ENCODE measurements at places on chromosomes 2 and 18.

GRCh38 chr2:29841386-29842004 is 79.9 kb downstream of the ALK start:
- no peak for DNase-seq

DNA sequence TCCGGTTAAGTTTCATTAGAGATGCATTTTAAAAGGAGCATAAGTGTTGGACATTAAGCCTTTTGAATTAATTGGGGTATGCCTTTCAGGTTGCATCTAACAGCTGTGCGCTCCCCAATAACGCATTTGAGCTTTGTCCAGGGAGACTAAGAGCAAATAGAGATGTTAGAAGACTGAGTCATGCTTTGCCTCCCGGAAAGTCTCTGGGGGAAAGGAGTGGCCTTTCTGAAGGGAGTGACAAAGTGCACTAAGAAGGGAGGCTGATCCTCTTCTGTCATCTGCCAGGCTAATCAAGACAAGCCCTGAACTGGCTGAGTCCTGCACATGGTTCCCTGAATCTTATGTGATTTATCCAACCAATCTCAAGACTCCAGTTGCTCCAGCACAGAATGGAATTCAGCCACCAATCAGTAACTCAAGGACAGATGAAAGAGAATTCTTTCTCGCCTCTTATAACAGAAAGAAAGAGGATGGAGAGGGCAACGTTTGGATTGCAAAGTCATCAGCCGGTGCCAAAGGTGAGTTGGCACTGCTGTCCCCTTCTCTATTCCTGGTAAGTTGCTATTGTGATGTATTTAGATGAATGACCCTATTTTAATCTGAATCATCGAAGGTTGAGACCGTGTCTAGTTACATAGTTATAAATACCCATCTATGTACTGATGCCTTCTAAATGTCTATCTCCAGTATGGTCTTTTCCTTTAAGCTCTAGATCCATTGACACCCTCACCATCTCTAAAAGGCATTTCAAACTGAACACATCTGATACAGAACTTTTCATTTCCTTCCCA is 12.1 kb downstream of the TTL start:
- no peak for DNase-seq

DNA sequence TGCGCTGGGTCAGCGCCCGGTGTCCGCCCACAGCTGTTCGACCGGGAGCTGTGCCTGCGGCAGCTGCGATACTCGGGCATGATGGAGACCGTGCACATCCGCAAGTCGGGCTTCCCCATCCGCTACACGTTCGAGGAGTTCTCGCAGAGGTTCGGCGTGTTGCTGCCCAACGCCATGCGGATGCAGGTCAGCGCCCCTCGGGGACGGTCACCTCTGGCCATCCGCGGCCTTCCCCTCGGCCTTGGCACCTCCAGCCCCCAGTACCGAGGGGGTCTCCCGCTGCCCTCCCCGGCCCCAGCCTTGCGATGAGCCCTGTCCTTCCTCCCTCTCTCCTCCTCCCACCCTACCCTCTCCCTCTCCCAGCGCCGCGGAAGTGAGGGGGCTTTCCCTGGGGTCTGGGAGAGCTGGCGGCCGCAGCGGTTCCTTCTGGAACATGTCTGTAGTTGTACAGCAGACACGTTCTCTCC is 53.2 kb upstream of the GPR17 start:
- DNase-seq = no peak

DNA sequence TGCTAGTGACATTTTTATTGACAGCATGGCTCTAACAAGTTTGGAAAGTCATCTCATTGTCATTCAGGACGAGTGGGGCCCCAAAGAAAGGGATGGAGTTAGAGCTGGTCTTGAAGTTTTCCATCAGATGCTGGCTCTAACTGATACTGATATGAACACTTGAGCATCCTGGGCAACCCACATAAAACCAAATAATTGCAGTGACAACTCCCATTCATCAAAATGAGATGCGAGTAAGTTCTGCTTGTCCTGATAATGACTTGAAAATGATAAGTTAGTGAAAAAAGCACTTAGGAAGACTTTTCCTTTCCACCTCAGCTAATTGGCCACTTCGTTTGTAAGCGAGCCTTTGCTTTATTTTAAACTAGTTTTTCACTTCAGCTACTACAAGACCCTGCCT is 147.6 kb downstream of the SP3 start:
- no peak for DNase-seq

GRCh38 chr18:9681217-9681616 is 26.9 kb upstream of the RAB31 start:
- no peak for DNase-seq

DNA sequence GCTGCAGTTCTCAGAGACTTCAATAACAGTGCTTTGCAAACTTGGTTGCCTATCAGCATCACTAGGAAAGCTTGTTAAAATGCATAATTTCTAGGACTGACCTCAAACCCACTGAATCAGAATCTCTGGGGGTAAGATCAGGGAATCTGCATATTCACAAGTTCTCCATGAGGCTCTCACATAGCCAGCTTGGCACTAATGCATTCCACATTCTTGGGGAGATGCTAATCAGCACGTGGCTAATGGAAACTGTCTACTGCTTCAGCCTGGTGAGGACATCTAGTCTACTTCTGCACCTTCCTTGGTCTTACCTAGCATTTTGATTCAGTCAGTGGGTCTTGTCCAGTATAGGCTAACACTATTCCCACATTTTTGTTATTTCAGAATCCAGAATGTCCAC is 56.3 kb downstream of the RBKS start:
- no peak for DNase-seq

DNA sequence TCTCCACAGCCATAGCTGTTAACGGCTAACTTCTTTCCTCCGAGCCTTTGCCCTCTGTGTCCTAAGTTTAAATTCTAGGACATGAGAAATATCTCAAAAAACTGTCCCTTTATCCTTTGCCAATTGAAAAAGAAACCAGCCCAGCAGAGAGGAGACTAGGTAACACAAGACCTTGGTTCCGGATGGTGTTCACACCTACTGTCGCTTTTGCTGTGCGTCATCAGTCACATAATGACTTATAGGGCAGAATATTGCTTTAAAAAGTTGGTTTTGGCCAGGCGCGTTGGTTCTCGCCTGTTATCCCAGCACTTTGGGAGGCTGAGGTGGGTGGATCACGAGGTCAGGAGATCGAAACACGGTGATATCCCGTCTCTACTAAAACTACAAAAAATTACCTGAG is 66.2 kb downstream of the SP3 start:
- no peak for DNase-seq

- DNase-seq = no peak
These were observed 140.8 kb upstream of the ZEB2 start for GRCh38 chr2:144660518-144661316.

DNA sequence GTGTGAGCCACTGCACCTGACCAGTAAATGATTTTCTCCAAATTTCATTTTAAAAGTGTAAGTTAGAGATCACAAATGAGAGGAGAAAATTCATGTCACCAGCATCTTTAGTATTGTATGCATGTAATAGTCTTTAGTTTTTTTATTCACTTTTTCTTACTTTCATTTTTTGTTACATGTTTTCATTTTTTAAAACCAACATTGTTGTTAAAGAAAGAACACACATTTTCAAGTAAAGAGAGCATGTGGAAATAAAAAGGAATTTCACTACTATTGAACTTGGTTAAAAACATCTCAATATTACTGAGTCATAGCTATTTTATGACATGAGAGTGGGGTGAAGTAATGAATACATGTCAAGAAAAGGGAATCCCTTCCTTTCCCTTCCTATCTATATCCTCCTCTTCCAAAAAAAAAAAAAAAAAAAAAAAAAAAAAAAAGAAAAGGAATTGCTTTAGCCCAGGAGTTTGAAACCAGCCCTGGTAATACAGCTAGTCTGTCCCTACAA is 29.1 kb upstream of the PMAIP1 start:
- DNase-seq = no peak

Measured in dorsolateral prefrontal cortex (tissue), 122 donors.